DMS 273 treated with DMSO at 0.1 percent for 48 hours (cell line): ENCODE measurements at places on chromosomes 7 and 10.
A peak's percentile ranks its signal among the peaks of the same experiment; 100 is the strongest.

- DNase-seq: no peak
Measured at GRCh38 chr10:88986549-88987242, 3.9 kb upstream of the FAS start.

DNA sequence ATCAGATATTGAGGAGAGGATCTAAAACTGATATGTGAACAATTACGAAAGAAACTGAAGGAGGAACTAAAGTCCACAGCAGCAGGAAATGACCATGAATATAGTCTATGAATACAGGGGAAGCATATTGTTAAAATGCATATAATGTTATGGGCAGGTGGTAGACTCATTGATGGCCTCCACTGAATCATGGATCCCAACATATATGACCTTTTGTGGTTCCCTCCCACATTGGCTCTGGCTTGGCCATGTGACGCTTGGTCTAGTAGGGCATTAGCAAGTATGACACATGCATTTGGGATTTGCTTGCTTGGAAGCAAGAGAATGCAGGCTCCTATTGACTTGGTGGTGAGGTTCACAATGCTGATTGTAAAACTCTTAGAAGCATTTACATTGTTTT, 55.2 kb upstream of the RAB18 start:
- no peak for DNase-seq

DNA sequence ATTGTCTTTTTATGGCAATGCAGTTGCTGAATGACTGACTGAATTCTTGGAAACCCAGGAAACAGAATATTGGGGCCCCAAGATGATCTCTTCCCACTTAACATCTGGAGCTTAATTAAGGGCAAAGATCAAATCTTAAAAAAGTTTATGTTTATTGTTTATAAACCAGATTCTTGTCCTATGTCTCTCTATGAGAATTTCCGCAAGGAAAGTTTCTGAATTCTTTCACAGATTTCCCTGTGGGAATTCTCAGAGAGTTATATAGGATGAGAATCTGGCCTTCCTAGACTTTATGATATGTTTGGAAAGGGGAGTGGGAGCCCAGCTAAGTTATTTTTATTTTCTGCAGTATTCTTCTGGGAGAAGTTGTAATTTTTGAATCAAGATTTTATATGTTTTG, 166.3 kb downstream of the RNLS start:
- no peak for DNase-seq

DNA sequence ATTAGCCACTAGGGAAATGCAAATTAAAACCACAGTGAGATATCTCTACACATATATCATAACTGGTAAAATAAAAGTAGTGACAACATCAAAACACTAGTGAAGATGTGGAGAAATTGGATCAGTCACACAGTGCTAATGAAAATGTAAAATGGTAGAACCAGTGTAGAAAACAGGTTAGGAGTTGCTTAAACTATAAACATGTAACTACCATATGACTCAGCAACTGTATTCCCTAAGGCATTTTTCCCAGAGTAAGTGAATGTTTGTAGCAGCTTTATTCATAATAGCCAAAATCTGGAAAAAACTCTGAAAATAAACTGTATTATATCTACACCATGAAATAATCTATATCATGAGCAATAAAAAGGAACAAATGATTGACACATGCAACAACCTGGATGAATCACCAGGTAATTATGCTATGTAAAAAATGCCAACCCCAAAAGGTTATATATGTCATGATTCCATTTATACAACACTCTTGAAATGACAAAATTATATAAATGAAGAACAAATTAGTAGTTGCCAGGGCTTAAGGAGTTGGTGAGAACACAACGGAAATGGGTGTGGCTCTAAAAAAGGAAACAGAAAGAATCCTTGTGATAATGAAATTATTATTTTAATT, 22.8 kb downstream of the SLC25A40 start:
- no peak for DNase-seq

GRCh38 chr7:128878226-128879105, 15.8 kb downstream of the ATP6V1F start:
- DNase-seq: no peak

DNA sequence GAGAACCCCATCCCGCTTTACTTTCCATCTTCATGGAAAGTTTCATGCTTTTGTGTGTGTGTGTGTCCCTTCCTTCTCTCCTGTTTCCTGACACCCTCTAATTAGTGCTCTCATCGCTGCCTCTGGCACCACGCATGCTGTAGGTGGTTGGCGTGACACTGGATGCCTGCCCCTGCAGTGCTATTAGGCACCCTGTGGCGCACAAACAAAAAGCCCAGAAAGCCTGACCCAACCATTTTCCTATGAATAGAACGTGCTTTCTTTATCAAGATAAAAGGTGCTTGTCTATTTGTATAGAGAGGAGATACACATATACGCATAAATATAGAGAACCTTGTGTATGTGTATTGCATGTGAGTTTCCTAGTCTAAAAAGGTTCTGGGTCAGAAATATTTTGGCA, 120.8 kb upstream of the CDCA7L start:
- no peak for DNase-seq

- peak; percentile 13 for DNase-seq
Measured at GRCh38 chr7:11343818-11344413, 370.2 kb downstream of the PHF14 start.

DNA sequence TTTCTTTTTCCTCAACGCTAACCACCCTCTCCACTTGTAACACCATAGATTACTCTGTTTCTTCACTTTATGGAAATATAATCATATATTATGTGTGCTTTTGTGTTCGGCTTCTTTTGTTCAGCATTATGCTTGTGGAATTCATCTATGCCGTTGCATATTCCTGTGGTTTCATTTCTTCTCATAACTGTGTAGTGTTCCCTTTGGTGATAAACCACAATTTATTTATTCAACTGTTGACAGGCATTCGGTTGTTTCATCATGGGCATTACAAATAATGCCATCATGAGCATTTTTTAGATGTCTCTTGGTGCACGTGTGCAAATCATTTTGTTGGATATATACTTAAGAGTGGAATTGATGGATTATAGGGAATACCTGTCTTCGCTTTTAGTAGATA, 12.1 kb downstream of the AVL9 start:
- no peak for DNase-seq

DNA sequence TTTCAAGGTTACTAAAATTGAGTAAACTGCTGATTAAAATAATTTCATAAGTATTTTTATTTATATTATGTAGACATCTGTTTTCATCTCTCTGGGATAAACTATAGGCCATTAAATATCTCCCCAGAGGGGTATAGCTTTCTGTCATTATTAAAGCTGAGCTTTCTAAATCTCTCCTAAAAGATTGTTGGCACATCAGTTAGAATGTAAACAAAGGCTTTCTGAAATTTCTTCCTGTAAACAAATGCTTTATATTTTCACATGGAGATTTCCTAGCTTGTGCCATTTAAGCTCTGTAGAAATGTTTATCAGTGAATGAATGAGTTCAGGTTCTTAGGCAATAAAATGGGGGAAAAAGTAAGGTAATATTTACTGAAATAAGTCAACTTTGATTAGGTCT, 35.7 kb downstream of the PPP1R9A start:
- DNase-seq: no peak

DNA sequence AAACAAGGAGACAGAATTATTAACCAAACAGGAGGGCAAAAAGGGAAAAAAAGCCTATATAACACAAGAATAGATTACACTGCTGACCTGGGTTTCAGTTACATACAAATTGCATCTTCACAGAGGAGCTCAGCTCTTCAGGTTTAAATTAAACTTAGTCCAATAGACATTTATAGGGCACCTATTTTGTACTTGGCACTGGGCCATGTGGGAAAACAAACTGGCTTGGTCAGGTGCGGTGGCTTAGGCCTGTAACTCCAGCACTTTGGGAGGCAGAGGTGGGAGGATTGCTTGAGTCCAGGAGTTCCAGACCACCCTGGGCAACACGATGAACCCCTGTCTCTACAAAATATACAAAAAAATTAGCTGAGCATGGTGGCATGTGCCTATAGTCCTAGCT, 62.3 kb upstream of the CCDC6 start:
- DNase-seq: no peak

DNA sequence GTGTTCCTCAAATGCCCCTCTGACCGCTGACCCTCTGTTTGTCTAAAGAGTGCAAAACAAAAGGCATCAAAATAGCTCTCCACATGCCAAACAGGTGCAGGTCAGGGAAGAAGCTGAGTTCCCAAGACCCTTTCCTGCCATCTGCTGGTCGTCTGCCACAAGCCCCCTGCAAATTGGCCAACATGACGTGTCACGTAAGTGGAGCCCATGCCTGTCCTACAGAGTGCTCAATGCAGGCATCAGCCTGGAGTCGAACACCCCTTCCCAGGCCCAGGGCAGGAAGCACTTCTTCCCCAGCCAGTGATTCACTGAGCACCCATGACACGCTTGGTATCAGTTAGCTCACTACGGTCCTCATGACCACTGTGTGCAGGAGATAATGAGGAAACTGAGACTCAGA, 14.1 kb downstream of the TMEM72 start:
- DNase-seq: no peak

- no peak for DNase-seq
Measured at GRCh38 chr7:159116581-159117339, 27.9 kb downstream of the VIPR2 start.

GRCh38 chr7:40833191-40833887, 698.5 kb downstream of the SUGCT start:
- DNase-seq: peak; percentile 20

DNA sequence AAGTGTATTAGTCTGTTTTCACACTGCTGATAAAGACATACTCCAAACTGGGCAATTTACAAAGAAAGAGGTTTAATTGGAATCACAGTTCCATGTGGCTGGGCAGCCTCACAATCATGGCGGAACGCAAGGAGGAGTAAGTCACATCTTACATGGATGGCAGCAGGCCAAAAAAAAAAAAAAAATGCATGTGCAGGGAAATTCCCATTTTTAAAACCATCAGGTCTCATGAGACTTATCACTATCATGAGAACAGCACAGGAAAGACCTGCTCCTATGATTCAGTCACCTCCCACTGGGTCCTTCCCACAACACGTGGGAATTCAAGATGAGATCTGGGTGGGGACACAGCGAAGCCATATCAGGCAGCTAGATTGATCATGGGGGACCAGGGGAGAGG, 136.8 kb downstream of the EXOC4 start:
- no peak for DNase-seq

DNA sequence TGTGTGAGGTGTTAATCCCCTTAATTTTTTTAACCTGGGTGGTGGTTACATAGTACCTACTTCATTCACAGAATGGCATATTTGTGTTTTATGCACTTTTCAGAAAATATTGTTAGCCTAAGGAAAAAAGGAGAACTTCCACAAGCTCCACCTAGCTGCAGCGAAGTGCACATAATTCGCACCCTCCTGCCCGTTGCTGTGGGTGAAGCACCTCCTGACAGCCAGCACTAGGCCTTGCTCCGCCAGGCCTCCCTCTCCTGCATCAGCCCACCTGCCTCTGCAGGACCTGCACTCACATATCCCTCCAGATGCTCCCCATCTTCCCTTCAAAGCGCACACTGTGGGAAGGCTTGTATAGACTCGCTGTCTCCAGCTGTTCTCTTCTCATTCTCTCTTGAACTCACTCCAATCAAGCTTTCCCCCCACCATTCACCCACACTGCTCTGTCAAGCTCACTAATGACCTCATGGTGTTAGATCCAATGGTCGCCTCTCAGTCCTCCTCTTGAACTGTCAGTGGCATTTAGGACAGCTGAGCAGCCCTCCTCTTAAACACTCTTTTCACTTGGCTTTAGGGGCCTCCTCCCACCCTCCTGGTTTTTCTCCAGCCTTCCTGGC, 20.7 kb upstream of the GRID1 start:
- DNase-seq: peak; percentile 73

DNA sequence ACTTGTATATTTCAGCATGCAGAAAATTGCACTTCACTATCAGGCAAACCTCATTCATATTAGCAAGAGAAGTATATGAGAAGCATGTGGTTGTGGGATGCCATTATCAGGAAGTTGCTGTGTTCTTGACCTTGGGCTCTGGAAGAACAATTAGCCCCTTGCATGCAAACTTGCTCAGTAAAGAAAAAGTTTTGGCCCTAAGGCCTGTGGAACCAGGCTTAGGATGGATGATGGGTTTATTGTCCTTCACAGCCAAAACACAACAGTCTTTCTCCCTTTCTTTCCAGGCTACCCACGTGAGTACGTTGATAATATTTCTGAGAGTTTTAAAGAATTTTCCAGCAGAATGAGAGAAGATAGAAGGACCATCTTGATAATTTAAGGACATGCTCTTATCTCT, 166.4 kb downstream of the AUTS2 start:
- DNase-seq: no peak

DNA sequence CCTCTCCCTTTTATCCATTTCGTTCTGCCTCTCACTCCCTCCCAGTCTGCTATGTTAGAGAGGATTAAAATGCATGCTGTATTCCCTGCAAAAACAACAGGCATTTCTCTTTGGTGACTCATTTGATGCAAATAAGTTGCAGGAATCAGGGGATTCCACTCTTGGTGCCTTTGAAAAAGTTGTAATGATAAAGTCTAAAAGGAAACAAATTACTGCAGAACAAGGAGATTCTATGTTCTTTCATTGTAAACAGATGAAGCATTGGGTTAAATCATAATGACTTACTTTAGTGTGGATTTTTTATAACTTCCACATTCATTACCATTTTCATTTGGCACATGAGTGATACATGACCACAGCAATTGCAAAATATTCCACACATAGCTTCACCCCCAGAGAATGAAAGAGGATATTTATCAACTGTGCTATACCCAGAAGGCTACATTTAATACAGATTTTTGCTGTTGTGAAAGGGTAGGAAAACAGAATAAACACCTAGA, 33.4 kb upstream of the ABLIM1 start:
- DNase-seq: no peak

- peak; percentile 1 for DNase-seq
Measured at GRCh38 chr10:49666054-49666615, 13.3 kb upstream of the C10orf53 start.

GRCh38 chr7:92699966-92700514, 109.8 kb upstream of the FAM133B start:
- no peak for DNase-seq

DNA sequence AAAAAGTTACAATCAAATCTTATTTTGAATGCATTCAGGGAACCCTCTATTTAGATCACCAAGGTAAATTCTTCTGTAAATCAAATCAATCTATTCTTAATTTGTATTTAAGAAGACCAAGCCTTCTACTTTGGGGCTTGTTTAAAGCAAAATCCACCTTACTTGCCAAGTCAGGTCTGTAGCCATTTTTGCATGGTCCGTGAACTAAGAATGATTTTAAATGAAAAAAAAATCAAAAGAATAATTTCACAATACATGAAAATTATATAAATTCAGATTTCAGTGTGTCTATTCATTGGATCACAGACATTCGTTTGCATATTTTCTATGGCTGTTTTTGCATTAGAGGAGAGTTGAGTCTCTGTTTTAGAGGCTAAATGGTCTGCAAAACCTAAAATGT, 59.4 kb downstream of the SYPL1 start:
- no peak for DNase-seq
